ENCODE measurements at places on chromosomes 2 and 18. TPM values are rescaled to one million over a fixed set of nuclear protein-coding genes. Genes with fewer than 3 reads are reported as not detected.

DNA sequence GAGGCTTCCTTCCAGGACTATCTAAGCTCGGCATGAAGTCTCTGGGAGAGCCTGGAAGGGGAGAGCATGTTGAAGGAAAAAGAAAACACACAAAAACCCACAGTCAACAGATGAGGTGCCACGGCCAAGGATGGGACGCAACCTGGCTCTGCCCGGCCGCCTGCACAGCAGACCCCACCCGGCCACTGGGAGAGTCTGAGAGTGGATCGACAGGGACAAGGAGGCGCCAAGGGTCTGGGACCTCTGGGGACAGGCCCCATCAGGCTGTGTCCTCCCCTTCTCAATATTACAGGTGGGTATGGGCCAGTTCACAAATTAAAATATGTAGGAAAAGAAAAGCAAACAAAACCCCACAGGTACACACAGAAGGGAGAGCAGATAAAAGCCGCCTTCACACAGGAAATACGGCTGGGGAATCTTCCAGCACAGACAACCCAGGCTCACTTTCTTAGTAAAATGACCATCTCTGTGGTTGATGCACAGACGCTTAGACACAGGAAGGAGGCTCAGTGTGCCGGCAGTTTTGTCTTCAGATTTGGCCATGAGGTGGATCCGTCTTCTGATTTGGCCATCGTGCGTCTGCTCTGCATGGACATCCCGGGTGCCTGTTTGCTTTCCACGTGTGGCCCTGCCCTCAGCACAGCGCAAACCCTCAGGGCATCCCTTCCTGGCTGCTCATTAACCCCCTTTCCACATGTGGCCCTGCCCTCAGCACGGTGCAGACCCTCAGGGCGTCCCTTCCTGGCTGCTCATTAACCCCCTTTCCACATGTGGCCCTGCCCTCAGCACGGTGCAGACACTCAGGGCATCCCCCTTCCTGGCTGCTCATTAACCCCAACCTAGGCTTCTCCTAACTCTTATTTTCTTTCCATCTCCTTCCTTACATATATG, 138.4 kb downstream of the EIPR1 start:
- no peak for DNase-seq

DNA sequence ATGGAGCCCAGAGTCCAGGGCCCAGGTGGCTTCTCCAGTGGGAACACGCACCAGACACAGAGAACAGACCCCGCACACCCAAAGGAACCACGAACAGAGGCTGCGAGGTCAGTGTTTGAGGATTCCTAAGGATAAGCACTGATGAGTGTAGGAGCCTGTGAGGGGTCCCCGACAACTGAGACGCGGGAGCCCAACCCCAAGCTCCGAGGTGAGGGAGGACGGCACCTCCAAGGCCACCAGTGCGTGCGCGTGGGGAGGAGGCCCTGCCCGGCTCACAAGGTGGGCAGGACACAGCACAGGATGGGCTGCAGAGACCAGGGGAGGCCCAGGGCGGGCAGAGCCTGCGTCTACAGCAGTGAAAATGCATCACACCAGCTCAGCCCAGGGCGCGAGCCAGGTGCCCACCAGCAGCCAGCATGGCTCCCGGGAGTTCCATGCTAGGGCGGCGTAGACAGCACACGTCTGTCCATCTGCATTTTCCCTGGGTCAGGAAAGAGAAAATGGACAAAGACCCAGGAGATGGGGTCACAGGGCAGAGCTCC, 189.1 kb downstream of the EIPR1 start:
- no peak for DNase-seq

DNA sequence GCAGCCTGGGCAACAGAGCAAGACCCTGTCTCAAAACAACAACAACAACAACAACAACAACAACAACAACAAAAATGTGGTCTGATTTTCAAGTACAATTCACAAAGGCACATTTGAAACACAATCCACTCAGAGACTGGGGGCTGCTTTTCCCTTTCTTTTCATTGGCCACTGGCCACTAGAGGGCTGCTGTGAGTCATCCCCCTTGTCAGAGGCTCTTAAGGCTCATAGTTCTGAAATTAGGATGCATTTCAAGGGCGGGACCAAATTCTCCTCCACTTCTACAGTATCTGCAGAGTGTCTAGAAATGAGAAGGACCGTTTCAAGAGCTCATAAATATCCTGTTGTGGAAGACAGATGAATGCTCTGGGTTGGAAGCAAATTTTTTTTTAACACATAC, 285.4 kb downstream of the NRXN1 start:
- no peak for DNase-seq

DNA sequence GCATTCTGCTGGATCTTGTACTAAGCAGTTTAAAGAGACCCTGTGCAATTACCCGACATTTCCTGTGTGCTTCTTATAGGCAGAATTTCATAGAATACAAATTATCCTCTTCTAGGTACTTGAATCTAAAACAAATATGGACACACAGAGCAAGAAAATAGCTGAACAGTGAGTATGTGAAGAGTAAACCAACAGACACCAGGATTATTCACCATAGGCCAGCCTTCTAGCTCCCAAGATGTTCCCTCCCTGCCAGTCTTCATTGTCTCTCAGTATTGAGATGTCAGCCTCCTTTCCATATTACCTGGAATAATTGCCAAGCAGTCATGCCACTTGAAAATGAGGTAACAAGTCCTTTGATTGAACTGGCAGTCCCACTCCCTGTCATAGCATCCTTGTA, 187.1 kb downstream of the PTPRM start:
- DNase-seq = no peak

Gene ABCG8
- total RNA-seq = 3.1 TPM

Gene PTPRN
- 140 TPM for total RNA-seq

Data from dorsolateral prefrontal cortex (tissue), 122 donors.